RPMI7951 (cell line): ENCODE measurements at places on chromosomes 16 and 17. TPM values are rescaled to one million over a fixed set of nuclear protein-coding genes. Genes with fewer than 3 reads are reported as not detected.

SLC12A3 gene
- total RNA-seq: not detected in 2 replicates

KRT12 gene
- not detected in 2 replicates for total RNA-seq

DNA sequence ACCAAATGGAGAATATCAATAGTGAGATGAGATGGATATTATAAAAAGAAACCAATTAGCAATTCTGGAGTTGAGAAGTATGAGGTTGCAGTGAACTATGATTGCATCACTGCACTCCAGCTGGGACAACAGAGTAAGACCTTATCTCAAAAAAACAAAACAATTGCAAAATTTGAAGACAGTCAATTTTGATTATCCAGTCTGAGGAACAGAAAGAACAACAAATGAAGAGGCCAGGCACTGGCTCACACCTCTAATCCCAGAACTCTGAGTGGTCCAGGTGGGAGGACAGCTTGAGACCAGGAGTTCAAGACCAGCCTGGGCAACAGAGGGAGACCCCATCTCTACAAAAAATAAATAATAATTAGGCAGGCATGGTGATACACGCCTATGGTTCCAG lies 35.0 kb downstream of the USP32 start:
- DNase-seq: no peak

GRCh38 chr17:74282587-74283370 lies 8.7 kb downstream of the DNAI2 start:
- peak; percentile 32 for DNase-seq

GRCh38 chr16:56793492-56793891 lies 63.6 kb downstream of the NUP93 start:
- peak; percentile 56 for DNase-seq

- DNase-seq: no peak
These were observed 52.7 kb upstream of the SLC25A19 start for GRCh38 chr17:75341784-75342486.

GRCh38 chr17:17839791-17840707 lies 3.3 kb upstream of the SREBF1 start:
- DNase-seq: peak; percentile 94

DNA sequence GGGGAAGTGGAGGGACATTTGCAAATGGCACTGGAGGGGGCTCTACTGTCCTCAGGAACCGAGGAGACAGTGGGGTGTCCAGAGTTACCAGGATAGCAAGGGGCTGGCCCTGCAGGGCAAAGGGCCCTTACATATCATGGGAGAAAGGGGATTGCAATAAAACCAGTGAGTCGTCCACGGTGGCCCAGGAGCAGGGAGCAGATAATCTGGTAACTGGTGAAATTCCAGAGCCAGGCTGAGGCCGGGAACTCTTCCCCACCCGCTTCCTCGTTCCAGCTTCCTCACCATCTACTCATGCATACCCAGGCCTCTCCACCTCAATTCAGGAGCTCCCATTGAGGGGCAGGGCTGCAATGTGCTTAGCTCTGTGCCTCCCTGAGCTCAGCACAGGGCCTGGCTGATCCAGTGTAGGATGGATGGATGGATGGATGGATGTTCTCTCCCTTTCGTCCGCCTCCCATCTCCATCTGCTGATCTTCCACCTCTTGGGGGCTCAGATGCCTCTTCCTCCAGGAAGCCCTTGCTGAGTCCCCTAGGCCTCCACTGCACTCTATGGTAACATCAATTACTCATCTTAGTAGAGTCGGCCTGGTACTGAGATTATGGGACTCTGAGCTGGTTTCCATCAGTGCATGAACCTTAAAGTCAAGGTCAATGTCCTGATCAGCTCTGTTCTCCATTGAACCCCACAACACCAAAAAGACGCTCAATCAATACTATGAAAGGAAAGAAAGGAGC lies 41.2 kb upstream of the NDRG4 start:
- no peak for DNase-seq

GRCh38 chr16:87415441-87415840 lies 23.3 kb downstream of the MAP1LC3B start:
- no peak for DNase-seq
